ENCODE measurements at places on chromosomes 6 and 20.

DNA sequence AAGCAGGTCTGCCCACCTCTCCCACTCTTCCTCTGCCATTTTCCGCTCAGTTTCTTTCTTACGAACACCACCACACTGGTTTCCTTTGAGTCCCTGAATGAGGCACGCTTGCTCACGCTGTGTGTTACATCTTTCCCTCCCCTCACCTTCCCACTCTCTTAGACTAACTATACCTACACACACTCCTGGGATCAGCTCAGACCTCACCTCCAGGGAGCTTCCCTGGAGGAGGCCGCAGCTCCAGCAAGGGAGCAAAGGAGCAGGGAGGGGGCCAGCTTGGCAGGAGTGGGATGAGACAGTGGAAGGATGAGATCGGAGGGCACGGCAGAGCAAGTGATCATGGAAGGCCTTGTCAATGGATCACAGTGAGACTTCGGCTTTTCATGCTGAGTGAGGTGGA lies 28.3 kb upstream of the B4GALT5 start:
- H3K27me3 ChIP-seq, result peaks cover 18% of the 10 kb centered on the region
- H3K4me1 ChIP-seq, result peaks cover 4% of the 10 kb centered on the region
- no peak overlapping the region for H3K4me3 ChIP-seq
- no peak overlapping the region for H3K27ac ChIP-seq
- DNase-seq, result no peak

DNA sequence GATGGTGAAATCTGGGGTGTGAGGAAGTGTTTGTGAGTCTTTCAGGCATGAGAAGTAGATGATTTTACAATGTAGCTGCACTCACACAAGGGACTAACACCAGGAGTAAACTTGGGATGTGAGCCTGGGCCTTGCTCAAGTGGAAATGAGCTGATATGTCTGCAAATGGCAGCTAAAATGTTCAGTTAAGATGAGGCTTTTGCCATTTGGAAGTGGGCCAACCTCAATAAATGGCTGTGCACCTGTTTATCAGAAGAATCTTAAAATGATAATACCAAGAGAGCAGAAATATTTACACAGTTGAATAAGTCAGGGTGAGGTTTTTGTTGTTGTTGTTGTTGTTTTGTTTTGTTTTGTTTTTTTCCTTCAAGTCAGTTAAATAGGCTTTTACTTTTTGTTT lies 25.7 kb upstream of the KLHL31 start:
- H3K36me3 ChIP-seq, result no peaks in the 10 kb centered on the region
- peaks cover 38% of the 10 kb centered on the region for H3K27me3 ChIP-seq
- no peak overlapping the region for H3K4me3 ChIP-seq
- DNase-seq, result no peak
- no peaks in the 10 kb centered on the region for H3K4me1 ChIP-seq

DNA sequence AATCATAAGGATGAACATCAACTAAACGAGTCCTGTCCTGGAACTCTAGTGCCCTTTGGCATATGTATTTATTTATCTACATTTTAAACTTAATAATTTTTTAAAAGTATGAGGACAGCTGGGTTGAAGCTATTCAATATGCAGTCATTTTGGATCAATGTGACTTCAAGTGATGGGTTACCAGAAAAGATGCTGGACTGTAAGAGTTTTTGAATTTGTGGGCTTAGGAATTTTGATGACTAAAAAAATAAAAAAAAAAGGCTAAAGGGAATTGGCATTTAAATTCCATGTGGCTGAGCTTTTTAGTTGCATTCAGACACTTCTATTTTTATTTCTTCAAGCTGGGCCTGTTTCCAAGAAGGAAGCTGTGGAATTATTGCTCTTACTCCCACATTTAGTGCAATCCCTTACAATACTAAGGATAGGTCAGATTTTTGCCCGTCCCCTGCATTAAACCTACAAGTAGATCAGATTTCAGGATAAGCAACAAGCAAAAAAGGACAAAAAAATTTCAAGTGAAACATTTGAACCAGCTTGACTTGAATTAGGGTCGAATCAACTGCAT lies 704.2 kb upstream of the CITED2 start:
- no peaks in the 10 kb centered on the region for H3K36me3 ChIP-seq
- H3K4me3 ChIP-seq, result no peak overlapping the region
- peaks cover 2% of the 10 kb centered on the region for H3K4me1 ChIP-seq
- peaks cover 16% of the 10 kb centered on the region for H3K27me3 ChIP-seq
- no peak for DNase-seq
- no peak overlapping the region for H3K27ac ChIP-seq

DNA sequence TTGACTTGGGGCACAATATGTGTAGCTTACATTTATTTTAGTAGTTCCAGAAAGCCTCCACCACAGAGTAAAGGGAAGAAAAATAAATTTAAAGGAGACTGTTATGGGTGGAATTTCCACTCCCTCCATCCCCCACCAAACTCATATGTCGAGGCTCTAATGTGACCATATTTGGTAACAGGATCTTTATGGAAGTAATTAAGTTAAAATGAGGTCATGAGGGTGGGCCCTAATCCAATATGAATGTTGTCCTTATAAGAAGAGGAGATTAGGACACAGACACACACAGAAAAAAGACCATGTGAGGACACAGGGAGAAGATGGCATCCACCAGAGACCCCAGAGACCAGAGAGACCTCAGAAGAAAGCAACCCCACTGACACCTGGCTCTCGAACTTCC lies 189.7 kb downstream of the EDN1 start:
- DNase-seq, result no peak
- H3K36me3 ChIP-seq, result peaks cover 2% of the 10 kb centered on the region
- peaks cover 13% of the 10 kb centered on the region for H3K27me3 ChIP-seq
- H3K4me1 ChIP-seq, result peaks cover 3% of the 10 kb centered on the region
- no peak overlapping the region for H3K4me3 ChIP-seq
- no peak overlapping the region for H3K27ac ChIP-seq

DNA sequence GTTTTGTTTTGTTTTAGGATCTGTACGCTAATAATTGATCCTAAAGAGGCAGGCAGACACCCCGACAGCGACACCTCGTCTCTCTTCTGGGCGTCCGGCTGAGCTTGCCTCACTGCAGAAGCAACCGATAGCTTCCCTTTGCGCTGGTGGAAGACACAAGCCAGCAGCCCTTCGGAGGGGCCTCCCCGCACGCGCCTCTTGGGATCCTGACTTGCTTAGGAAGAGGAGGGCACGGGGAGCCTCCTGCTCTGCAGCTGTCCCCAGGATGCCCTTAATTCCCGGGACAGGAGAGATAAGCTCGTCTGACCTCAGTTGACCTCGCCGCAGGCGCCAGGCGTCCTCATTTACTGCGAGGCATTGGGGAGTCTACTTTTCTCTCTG lies 94.0 kb downstream of the CD83 start:
- H3K4me3 ChIP-seq, result peak overlapping the region; percentile 86
- no peak for DNase-seq
- H3K4me1 ChIP-seq, result peaks cover 12% of the 10 kb centered on the region
- no peaks in the 10 kb centered on the region for H3K36me3 ChIP-seq
- peak overlapping the region; percentile 93 for H3K27ac ChIP-seq
- H3K27me3 ChIP-seq, result no peaks in the 10 kb centered on the region

- H3K4me1 ChIP-seq, result peaks cover 7% of the 10 kb centered on the region
- no peak for DNase-seq
Measured at GRCh38 chr6:105301756-105302616, 100.9 kb downstream of the PREP start.

- H3K4me1 ChIP-seq, result peaks cover 6% of the 10 kb centered on the region
- H3K36me3 ChIP-seq, result no peaks in the 10 kb centered on the region
- peaks cover 5% of the 10 kb centered on the region for H3K27me3 ChIP-seq
- H3K27ac ChIP-seq, result no peak overlapping the region
Measured at GRCh38 chr6:141307309-141307998, 825.3 kb upstream of the GJE1 start.

- DNase-seq, result no peak
- H3K27me3 ChIP-seq, result peaks cover 17% of the 10 kb centered on the region
- no peaks in the 10 kb centered on the region for H3K4me1 ChIP-seq
Measured at GRCh38 chr6:90870561-90870960, 283.7 kb upstream of the MAP3K7 start.

DNA sequence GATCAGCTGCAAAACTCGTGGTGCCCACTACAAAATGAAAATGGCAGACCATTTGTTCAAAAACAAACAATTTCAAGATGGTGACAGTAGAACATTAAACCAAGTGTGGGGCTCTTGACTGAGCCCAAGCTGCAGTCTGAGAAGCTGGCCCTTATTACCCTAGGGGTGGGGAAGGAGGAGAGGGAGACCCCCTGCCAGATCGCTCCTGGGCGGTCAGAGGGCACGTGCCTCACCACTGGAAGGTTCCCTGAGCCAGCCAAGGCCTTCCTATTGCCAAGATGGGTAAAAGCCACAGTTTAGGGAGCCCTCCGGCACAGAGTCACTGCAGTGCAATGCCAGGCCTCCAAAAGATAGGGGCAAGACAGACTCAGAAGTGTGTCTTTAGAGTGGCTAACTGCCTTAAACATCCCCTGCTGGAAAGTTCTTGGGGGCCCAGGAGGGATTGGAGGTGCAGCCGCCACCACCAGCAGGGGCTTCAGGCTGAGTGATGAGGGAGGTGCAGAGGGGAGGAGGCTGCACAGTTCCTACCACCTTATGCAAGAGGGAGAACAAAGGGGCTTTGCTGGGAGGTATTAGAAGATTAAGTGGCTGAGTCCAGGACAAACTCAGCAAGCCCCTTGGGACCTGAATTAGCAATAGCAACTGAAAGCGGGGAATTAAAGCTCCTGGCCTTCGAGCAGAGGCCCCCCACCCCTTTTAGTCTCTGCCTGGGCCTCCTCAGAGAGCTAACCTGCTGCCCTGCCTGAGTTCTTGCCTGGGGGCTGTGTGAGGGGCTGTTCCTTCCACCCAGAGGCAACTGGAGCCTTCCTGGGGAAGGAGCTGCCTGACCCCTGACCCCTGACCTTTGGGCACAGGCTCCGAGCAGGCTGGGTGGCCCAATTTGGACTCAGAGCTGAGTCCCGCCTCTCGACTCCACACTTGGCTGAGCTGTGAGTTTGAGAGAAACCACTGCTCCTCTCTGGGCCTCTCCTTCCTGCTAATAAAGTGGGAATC lies 88.4 kb downstream of the VEGFA start:
- no peaks in the 10 kb centered on the region for H3K36me3 ChIP-seq
- H3K4me3 ChIP-seq, result no peak overlapping the region
- H3K4me1 ChIP-seq, result peaks cover 2% of the 10 kb centered on the region
- no peak overlapping the region for H3K27ac ChIP-seq

GRCh38 chr6:116431964-116432595 lies 29.1 kb upstream of the CALHM6 start:
- DNase-seq, result no peak
- H3K27me3 ChIP-seq, result no peaks in the 10 kb centered on the region

DNA sequence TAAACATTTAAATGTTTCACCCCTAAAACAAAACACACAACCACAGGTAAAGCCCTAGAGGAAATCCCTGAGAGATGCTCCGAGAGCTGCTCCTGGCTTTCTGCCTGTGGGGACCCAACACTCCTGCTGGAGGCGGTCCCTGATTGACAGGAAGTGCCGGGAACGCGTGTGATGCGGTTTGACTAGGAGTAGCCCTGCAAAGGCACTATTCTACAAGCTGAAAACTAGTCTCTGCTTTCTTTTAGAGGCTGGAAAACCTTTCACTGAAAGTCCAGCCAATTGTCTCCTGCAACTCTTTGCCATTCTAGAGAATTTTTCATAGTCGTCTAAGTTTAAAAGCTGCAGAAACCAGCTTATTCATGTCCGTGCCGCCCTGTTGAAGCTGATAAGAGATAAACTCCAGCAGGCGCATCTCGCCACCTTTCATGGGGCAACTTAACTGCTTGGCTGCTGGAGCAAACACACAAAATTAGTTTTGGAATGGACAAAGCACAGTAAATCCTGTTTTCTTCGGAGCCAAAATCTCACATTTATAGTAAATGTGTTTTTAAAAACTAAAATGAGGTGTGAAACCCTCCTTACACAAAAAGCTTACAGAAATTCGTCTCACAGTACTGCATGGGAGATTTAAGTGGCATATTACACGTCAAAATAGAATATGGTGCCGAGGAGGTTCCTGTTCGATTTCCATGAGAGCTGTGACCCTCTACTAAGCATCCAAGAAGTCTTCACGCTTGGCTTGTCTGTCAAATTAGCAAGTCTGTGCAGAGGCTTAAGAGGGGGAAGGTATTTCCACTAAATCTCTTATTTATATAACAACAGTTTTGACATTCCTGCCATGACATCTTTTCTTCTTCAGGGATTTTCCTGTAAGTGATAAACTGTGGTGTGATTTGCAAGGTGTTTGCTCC lies 46.9 kb downstream of the DACT2 start:
- DNase-seq, result no peak
- peaks cover 7% of the 10 kb centered on the region for H3K4me1 ChIP-seq
- no peaks in the 10 kb centered on the region for H3K36me3 ChIP-seq
- peaks cover 42% of the 10 kb centered on the region for H3K27me3 ChIP-seq

Measured in T-helper 17 cell (primary cell).